Upper lobe of left lung (tissue), 6 donors: ENCODE measurements at places on chromosomes 2 and 18. TPM values are rescaled to one million over a fixed set of nuclear protein-coding genes. Genes with fewer than 3 reads are reported as not detected.

DNA sequence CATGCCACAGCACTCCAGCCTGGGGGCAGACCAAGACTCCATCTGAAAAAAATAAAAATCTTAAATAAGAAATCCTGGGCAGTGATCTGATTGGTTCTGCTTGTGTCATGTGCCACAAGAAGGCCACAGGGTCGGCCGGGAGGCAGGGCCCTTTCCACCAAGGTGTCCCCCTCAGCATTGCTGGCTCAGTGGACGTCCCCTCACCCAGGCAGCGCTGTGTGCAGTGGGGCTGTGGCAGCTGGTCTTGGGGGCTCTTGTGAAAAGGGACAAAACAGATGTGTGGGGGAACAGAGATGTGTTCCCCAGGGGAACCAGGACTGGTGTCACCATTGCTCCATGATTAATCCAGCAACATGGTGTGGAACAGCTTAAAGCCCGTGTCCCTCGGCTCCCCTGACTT is 60.5 kb downstream of the HS6ST1 start:
- peak; percentile 64 for DNase-seq
- H3K27ac ChIP-seq: no peak overlapping the region
- no peaks in the 10 kb centered on the region for H3K36me3 ChIP-seq
- H3K4me1 ChIP-seq: no peaks in the 10 kb centered on the region
- H3K27me3 ChIP-seq: no peaks in the 10 kb centered on the region

CFC1 gene
- total RNA-seq: not detected

STPG4 gene
- not detected for total RNA-seq

- H3K27me3 ChIP-seq: no peaks in the 10 kb centered on the region
- H3K27ac ChIP-seq: no peak overlapping the region
- no peak overlapping the region for H3K4me3 ChIP-seq
- no peak for DNase-seq
- no peaks in the 10 kb centered on the region for H3K36me3 ChIP-seq
These were observed 7.7 kb upstream of the SULT1C4 start for GRCh38 chr2:108370080-108370479.

DNA sequence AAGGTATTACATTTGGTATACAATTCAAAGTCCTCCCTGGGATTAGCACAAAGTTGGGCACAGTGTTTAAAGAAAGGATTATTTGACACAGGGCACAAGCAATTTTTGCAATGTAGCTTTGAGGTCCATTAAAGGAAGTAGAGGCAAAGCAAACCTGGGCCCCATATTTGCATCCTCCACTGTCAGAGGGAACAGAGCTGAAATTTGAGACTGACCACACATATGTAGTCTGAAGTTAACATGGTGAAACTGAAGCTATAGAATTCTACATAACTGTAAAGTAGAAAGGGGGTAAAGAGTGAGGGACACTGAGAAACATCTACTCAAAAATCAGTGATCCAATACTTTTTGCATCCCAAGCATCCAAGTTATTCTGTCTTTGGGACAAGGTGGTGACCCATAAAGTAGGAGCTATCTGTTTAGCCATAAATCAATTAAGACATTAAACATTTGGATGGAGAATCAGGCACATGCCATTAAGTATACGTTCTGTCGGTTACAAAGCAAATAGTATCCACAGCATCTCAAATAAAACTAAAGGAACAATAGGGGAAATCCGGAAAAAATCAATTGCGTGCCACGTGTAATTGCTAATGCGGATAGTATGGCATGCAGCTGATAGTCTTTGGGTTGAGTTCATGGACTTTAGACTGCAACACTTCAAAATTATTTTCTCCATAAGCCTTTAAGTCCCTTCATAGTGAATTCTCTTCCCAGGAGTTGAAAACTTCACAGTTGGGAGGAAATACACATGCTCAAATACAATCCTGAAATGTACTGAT is 72.6 kb downstream of the PLEKHM3 start:
- no peaks in the 10 kb centered on the region for H3K27me3 ChIP-seq
- DNase-seq: no peak
- H3K36me3 ChIP-seq: no peaks in the 10 kb centered on the region
- H3K4me3 ChIP-seq: no peak overlapping the region
- no peaks in the 10 kb centered on the region for H3K4me1 ChIP-seq
- no peak overlapping the region for H3K27ac ChIP-seq

UGT1A4 gene
- not detected for total RNA-seq

GRCh38 chr2:98472132-98472650 is 27.5 kb downstream of the INPP4A start:
- no peak overlapping the region for H3K27ac ChIP-seq
- H3K4me1 ChIP-seq: peaks cover 53% of the 10 kb centered on the region
- no peaks in the 10 kb centered on the region for H3K27me3 ChIP-seq
- no peak overlapping the region for H3K4me3 ChIP-seq
- no peak for DNase-seq
- no peaks in the 10 kb centered on the region for H3K36me3 ChIP-seq

TUBA4A gene
- total RNA-seq: 17.8 TPM
